Natural killer cell treated with Interleukin-12 subunit alpha and Interleukin-12 subunit beta and Interleukin-15 and Interleukin-18, amount 100 ng/mL, for 72 hours (primary cell): ENCODE measurements at places on chromosomes 1 and 21. TPM values are rescaled to one million over a fixed set of nuclear protein-coding genes. Genes with fewer than 3 reads are reported as not detected.

- no peak overlapping the region for H3K27ac ChIP-seq
- no peaks in the 10 kb centered on the region for H3K36me3 ChIP-seq
- H3K4me3 ChIP-seq, result no peak overlapping the region
- DNase-seq, result no peak
- H3K27me3 ChIP-seq, result peaks cover 17% of the 10 kb centered on the region
Measured at GRCh38 chr1:170510163-170510562, 21.8 kb upstream of the GORAB start.

- DNase-seq, result no peak
- no peaks in the 10 kb centered on the region for H3K36me3 ChIP-seq
- H3K4me3 ChIP-seq, result no peak overlapping the region
- no peak overlapping the region for H3K27ac ChIP-seq
- no peaks in the 10 kb centered on the region for H3K4me1 ChIP-seq
- no peaks in the 10 kb centered on the region for H3K27me3 ChIP-seq
Measured at GRCh38 chr1:193730017-193730416, 543.6 kb upstream of the B3GALT2 start.

- no peaks in the 10 kb centered on the region for H3K4me1 ChIP-seq
- no peak overlapping the region for H3K4me3 ChIP-seq
- peaks cover 5% of the 10 kb centered on the region for H3K27me3 ChIP-seq
- no peak overlapping the region for H3K27ac ChIP-seq
- H3K36me3 ChIP-seq, result no peaks in the 10 kb centered on the region
- DNase-seq, result no peak
Measured at GRCh38 chr1:30419831-30420230, 303.6 kb downstream of the MATN1 start.

The C2CD4D gene
- total RNA-seq, result 1.5 TPM

- DNase-seq, result no peak
- no peaks in the 10 kb centered on the region for H3K27me3 ChIP-seq
- H3K27ac ChIP-seq, result no peak overlapping the region
- H3K4me1 ChIP-seq, result peaks cover 8% of the 10 kb centered on the region
Measured at GRCh38 chr1:211621447-211622198, 42.7 kb upstream of the SLC30A1 start.

The SIKE1 gene
- 74.4 TPM for total RNA-seq

GRCh38 chr21:37371041-37371397 lies 4.4 kb downstream of the DYRK1A start:
- no peak for DNase-seq
- H3K36me3 ChIP-seq, result peaks cover 6% of the 10 kb centered on the region
- peak overlapping the region; percentile 94 for H3K27ac ChIP-seq
- H3K27me3 ChIP-seq, result no peaks in the 10 kb centered on the region
- H3K4me3 ChIP-seq, result peak overlapping the region; percentile 88

The GPATCH2 gene
- total RNA-seq, result 12.3 TPM

The TMEM240 gene
- total RNA-seq, result 1.6 TPM

GRCh38 chr1:247156787-247157232 lies 15.0 kb downstream of the ZNF124 start:
- H3K4me1 ChIP-seq, result no peaks in the 10 kb centered on the region
- no peak for DNase-seq
- H3K27ac ChIP-seq, result no peak overlapping the region
- no peak overlapping the region for H3K4me3 ChIP-seq
- peaks cover 77% of the 10 kb centered on the region for H3K36me3 ChIP-seq
- no peaks in the 10 kb centered on the region for H3K27me3 ChIP-seq

The SPRR2F gene
- total RNA-seq, result not detected

The ARID1A gene
- 132 TPM for total RNA-seq

DNA sequence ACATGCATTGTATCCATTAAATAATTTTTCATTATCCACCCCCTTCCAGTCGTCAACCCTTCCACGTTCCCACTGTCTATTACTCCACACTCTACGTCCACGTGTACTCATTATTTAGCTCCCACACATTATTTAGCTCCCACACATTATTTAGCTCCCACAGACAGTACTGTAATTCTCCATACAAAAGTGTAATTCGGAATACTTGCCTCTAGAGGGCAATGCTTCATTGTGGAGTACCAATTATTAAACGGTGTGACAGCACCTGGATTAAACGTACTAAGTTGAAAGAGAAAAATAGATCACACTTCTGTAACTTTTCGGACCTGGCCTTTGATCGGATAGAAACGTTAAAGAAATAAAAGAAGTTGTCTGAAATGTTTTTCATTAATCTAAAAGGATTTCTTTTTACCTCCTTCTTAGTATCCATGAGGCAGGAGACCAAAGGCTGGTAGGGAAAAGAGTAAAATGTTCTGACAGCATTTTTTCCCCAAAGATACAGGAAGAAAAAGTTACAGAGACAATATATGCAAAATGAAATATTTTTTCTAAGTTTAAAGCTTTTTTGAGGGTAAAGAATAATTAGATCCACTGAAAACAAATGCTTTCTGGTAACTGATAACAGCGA lies 99.2 kb downstream of the LHX8 start:
- no peaks in the 10 kb centered on the region for H3K27me3 ChIP-seq
- H3K36me3 ChIP-seq, result no peaks in the 10 kb centered on the region
- no peak overlapping the region for H3K4me3 ChIP-seq
- no peak overlapping the region for H3K27ac ChIP-seq

The FMOD gene
- total RNA-seq, result not detected

DNA sequence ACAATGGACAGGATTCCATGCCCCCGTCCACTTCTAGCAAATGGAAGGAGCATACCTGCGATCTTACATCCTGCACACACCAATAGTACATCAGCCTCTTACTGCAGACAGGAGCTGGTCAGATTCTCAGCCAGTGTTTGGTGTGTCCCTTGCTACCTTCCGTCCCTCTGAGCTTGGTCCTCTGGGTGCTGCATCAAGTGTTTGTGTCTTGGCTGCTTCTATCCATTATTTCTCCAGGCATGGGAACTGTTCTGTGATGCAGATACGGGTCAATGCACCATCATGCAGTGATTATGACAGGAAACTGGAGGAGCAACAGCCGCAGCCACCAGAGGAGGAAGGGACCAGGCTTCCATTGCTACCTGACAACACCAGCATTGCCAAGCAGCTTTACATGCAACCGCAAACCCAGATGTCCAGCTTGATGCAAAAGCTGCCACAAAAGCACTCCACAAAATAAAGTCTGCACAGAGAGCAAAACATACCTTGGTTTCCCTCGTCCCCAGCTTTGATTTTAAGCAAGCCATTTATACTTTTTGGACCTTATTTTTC lies 21.9 kb upstream of the OVAAL start:
- H3K27ac ChIP-seq, result no peak overlapping the region
- H3K4me1 ChIP-seq, result no peaks in the 10 kb centered on the region

DNA sequence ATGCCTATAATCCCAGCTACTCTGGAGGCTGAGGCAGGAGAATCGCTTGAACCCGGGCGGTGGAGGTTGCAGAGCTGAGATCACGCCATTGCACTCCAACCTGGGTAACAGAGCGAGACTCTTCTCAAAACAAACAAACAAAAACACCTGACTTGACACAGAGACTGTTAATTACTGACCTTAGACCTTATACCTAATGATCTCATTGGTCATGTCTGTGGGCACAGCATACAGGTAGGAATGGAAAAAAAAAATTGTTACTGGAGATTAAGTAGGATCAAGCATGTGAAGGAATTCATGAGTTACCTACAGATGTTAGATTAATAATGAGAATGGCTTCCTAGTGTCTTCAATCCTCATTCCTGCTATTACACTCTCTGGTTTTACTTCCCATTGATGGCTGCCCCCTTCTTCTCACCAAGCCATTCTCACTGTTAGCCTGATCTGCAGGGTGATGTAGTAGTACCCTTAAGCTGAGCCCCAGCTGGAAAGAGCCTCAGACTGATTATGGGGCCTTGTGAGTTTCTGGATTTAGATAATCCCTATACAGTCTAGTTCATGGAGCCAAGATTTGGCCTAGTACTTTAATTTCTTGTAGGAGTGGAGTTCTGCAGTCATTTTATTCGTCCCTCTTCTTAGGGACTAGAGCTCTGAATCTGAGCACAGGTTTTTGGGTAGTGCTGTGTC lies 8.8 kb downstream of the TBCE start:
- peaks cover 4% of the 10 kb centered on the region for H3K4me1 ChIP-seq
- no peak overlapping the region for H3K4me3 ChIP-seq
- no peak for DNase-seq

The CHIA gene
- not detected for total RNA-seq

GRCh38 chr1:208336137-208336518 lies 91.9 kb upstream of the PLXNA2 start:
- no peaks in the 10 kb centered on the region for H3K4me1 ChIP-seq
- H3K4me3 ChIP-seq, result no peak overlapping the region
- H3K27me3 ChIP-seq, result peaks cover 44% of the 10 kb centered on the region
- H3K36me3 ChIP-seq, result no peaks in the 10 kb centered on the region
